T-helper 1 cell (primary cell): ENCODE measurements at places on chromosomes 5 and 9.

DNA sequence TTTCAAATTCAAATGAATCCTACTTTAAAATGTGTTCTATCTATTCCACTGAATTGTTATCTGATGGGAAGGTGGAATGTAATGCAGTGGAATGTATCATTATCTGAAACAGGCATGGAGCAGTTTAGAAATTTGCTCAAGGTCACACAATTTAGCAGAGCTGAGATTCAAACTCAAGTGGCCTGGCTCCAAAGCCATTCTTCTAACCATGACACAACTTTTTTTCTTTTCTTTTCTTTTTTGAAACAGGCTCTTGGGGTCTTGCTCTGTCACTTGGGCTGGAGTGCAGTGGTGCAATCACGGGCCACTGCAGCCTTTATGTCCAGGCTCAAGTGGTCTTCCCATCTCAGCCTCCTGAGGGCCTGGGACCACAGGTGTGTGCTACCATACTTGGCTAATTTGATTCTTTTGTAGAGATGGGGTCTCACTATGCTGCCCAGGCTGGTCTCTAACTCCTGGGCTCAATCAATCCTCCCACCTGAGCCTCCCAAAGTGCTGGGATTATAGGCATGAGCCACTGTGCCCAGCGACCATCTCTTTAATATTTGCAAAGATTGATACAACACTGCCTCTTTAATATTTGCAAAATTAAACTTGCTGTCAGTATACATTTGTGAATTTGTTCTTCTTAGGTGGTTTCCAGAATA lies 50.0 kb downstream of the CAST start:
- DNase-seq: no peak

DNA sequence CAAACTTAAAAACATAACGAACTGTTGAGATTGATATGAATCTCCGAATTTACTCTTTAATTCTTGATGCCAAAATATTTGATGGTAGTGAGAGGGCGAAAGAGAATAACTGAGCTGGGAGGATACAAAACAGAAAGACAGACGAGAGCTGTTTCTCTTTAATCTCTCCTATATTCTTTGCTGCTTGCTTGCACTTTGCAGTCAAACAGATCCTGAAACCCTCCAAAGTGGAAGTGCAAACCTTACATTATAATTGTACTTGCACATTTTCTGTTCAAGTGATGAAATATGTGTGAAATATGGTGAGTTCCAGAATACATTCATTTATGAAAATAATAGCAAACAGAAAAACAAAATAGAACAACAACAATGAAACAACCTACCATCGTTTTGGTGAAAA lies 63.8 kb downstream of the PAM start:
- no peak for DNase-seq

DNA sequence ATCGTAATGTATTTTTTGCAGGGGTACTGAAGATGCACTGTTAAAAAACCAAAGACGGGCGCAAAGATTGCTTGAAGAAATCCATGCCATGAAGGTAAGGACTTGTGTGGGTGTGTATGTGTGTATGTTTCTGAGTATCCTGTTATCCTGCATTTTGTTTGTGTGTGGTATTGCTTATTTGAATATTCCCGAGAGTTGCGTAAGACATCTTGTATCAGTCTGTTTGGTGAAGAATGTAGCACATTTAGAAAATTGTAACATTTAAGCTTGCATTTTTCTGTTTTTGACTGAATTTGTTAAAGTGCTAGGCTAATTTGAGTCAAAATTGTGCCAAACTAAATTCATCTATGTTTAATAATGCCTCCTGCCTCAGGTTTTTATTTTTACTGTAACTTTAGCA lies 13.5 kb downstream of the SRFBP1 start:
- no peak for DNase-seq

DNA sequence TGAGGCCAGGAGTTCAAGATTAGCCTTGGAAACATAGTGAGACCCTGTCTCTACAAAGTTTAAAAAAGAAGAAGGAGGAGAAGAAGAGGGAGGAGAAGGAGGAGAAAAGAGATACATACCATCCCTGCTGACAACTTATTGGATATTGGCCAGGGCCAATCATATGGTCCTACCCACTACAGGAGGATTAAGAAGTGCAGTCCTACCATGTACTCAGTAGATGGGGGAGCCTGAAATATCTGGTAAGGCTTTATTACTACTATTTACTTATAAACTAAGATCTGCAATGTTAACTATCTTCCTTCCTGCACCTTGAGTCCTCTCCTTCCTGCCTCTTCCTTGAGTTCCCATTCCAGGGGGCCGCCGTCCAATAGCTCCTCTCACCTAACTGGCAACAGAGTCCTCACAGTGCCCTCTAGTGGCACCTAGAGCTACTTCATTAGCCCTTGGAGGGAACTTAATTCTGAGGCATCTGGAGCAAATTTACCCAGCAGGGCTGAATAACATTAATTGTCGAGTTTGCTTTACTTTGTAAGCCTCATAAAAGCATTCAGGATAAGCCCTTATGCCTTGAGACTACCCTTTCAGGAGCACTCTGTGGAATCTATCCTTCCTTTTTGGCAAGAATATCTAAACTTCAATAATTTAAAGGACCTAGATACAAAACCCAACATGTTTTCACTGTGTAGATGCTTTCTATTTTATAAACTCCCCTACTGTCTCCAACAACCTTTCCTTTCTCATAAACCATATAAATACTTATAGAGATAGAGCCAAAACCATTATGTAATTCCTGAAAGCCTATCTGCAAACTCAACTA lies 39.1 kb upstream of the RANBP6 start:
- DNase-seq: peak; percentile 60

GRCh38 chr9:83794051-83794450 lies 23.5 kb downstream of the GKAP1 start:
- no peak for DNase-seq

GRCh38 chr9:112866662-112867274 lies 23.9 kb downstream of the SLC46A2 start:
- no peak for DNase-seq

DNA sequence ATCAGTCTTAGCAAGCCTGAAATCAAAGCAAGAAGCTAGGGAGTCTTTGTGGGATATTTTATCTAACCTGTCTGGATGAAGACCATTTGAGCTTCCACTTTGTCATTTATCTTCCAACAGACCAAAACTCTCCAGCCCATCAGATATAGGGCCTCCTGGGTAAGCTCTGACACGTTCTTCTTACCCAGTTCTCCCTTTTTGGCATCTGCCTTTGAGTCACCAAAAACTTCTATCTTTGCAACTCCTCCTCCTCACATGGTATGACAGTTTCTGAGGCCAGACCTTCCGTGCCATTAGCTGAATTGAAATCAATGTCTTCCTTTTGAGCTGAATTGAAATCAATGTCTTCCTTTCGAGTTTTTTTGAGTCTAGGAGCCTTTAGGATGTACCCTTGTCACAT lies 156.6 kb upstream of the SPRY4 start:
- DNase-seq: no peak

- no peak for DNase-seq
Observed at GRCh38 chr9:119853126-119853525, 483.9 kb upstream of the BRINP1 start.

- no peak for DNase-seq
Observed at GRCh38 chr5:141560725-141561483, 57.9 kb downstream of the DIAPH1 start.

- no peak for DNase-seq
Observed at GRCh38 chr9:14222149-14222835, 91.6 kb downstream of the NFIB start.

GRCh38 chr5:137287569-137287968 lies 211.6 kb downstream of the SPOCK1 start:
- no peak for DNase-seq

- no peak for DNase-seq
Observed at GRCh38 chr9:126902210-126902609, 12.4 kb upstream of the RALGPS1 start.

DNA sequence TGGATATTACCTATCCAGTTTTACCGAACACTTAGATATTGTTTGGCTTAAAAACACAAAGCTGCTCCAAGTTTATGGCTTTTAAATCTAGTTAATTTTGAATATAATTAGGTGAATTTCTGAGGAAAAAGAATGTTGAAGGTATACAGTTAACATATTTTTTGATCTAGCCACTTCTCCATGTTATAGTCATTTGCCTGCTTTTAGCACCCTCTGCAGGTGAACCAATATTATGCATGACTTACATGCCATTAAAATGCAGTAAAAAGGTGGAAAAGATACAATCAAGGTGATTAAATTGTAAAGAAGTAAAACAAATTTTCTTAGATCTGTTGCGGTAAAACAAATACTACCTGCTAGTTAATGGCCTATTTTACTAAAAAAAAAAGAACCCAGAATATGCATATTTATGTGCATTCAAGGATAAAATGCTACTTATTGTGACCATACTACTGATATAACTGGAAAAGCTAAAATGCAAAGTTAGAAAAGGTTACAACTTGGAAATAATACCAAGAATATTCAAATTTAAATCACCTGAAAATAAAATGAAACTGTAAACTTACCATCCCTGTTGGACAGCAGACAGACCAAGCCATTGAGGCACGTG lies 132.1 kb downstream of the AP3B1 start:
- no peak for DNase-seq

GRCh38 chr5:107415762-107416161 lies 255.0 kb downstream of the EFNA5 start:
- DNase-seq: no peak

DNA sequence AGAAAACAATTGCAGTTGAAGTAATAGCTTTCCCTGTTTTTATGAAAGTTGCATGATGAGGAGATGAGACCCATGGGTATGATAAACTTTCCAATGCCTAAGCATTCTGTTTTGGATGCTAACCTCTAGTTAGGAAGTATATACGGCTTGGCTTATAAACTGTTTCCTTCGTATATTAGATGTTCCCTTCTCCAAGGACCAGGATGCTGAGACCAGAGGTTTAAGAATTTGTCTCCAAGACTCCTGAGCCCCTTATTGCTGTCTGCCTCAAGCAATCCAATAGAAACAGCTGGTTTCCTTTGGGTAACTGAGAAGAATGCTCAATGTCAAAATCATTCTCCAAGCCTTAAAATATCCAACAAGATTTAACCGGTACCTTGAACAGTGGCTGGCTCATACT lies 12.2 kb upstream of the TNC start:
- DNase-seq: no peak

GRCh38 chr5:83387041-83387440 lies 84.5 kb upstream of the VCAN start:
- DNase-seq: no peak

DNA sequence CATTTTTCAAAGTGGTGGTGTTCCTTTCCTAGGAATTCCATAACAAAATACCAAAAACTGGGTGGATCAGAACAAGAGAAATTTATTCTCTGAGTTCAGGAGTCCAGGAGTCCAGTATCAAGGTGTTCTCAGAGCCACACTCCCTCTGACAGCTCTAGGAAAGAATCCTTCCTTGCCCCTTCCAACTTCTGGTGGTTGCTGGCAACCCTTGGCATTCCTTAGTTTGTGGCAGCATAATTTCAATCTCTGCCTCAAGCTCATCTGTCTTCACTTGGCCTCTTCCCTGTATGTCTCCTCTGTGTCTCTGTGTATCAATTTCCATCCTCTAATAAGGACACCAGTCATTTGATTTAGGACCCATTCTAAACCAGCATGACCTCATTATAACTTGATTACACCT lies 243.7 kb downstream of the MPDZ start:
- DNase-seq: no peak

GRCh38 chr9:77085416-77085815 lies 66.0 kb downstream of the FOXB2 start:
- DNase-seq: no peak

GRCh38 chr9:5799314-5799713 lies 33.6 kb downstream of the ERMP1 start:
- DNase-seq: no peak

DNA sequence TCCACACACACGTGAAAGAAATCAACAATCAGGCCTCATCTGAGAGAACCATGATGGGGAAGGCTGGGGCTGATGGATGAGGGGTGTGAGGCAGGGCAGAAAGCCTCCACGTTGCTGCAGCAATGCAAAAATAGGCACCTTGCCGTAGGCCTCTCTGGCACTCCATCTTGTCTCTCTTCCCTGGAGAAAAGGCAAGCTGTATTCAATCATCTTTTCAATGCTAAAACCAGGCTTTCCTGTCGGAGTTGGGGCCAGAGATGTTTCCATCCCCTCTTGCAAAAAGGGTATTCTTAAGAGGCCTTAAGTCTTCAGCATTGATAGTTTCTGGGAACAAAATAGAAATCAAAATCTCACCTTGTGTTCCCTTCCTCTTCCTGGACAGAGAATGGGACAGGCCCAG lies 80.9 kb downstream of the THBS4 start:
- no peak for DNase-seq

DNA sequence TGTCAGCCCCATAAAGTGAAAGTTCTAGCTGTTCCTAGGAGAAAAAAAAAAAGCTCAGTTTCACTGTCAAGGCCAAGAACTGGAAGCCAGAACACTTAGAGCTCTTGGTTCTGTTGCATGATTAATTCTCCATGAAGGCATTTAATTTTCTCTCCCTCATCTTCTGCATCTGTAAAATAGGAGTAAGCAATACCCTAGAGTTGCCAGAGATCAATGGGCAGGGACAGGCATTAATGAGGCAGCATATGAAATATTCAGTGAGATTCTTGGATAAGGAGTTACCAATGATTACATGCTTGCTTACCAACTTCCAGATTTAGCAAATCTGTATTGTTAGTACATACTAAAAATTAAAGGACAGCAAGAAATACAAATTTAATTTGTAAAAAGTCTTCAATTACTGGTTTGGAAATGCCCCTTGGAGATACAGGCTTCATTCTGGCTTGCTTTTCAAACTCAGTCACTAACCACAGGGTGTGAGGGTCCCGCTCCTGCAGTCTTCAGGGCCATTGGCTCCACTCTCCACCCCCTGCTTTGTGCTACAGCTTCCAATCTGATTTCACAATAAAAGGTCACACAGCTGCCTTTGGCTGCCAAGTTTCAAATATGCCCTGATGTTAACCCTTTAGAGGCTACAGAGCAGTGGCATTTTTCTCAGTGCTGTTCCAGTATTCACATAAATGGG lies 624.6 kb downstream of the BNC2 start:
- no peak for DNase-seq

DNA sequence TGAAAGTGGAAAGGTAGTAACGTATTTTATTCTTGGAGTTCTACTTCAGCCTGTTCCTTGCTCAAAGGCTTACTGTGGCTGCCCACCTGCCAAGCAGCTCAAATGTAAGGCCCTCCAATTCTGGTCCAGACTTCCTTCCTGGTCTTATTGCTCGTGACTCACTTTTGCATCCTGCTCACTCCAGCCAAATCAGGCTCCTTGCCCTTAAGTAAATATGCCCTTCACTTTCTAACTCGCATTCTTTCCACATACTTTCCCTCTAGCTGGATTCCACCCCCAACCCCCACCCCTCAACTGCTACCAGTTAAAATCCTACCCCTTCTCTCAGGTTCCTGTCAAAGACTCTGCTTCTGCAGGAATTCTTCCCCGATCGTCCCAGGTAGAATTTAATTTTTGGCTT lies 96.6 kb downstream of the GALNT10 start:
- no peak for DNase-seq

DNA sequence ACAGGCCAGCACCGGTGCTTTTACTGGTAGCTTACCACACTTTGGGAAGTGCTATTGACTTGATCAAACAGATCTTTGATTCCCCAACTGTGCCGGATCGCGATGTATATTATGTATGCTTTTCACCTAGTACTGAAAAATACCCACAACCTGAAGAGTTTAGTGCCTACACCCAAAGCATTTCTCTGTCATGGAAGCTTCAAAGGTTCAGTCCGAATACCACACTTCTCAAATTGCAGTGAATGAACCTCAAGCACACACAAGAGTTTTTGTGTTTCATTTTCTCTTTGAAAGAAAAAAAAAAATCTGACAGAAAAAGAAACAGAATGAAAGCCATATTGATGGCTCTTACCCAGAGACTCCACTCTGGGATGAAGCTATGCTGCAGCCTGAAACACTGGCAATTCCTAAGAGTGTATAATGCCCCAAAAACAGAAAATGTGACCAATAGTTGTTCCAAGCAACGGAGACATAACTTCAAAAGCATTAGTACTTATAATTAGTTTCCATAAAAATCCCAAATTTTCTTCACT lies 100.9 kb downstream of the EBF1 start:
- DNase-seq: no peak
